ENCODE measurements at places on chromosomes 1 and 21.
A peak's percentile ranks its signal among the peaks of the same experiment; 100 is the strongest.

- no peak for DNase-seq
Measured at GRCh38 chr1:96660503-96660902, 61.1 kb upstream of the PTBP2 start.

GRCh38 chr1:204685236-204686006, at the start of gene LRRN2:
LRRN2 (minus strand) TSS chr1:204685738; CDS start chr1:204619992, 65,746 bp downstream.
- DNase-seq = peak; percentile 87

DNA sequence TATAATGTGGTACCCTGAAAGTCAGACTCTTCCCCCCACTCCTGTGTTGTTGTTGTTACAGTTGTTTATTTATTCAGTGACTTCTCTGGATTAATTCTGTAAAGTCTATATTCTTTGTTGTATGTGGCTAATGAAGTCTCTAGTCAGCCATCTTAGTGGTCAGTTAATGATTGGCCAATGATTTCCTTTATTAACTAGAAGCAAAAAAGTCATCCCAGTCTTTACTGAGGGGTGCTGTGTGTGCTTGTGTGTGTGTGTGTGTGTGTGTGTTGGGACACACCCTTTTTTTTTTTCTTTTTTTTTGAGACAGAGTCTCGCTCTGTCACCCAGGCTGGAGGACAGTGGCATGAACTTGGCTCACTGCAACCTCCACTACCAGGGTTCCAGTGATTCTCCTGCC, 37.3 kb upstream of the HYI start:
- DNase-seq = no peak

DNA sequence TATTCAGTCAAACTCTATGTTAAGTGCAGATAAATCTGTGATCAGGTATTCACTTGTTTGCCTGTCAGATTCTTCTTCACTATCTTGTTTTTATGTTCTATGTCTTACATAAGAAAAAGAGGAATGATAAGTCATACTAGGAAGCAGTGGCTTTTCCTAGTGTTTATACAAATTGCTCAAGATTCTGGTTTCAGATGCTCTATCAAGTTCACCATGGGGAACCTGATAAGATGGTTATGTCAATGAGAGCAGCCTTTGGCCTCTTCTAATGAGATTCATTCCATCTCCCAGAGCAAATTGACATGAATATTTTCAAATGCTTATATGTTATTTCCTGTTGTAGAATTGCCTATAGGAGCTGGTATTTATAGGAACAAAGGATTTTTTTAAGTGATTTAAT, 218.8 kb upstream of the TMPRSS15 start:
- no peak for DNase-seq

DNA sequence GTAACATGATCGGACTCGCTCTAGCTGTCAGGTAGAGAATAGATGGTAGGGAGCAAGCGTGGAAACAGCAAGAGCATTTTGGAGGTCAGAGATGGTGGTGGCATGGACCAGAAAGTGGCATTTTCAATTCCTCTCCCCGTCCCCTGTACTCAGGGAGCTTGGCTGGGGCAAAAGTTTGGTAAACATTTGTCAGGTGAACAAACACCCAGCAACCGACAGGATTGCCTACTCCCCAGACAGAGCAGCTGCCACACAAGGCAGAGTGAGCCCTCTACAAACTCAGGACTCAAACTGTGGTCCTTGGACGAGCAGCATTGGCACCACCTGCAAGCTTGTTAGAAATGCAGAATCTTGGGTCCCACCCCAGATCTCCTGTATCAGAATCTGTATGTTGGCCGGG, 14.3 kb downstream of the PTAFR start:
- DNase-seq = no peak

GRCh38 chr1:96944432-96945092, 223.0 kb downstream of the PTBP2 start:
- no peak for DNase-seq

GRCh38 chr1:86583032-86583431, 36.2 kb downstream of the CLCA4 start:
- DNase-seq = no peak

DNA sequence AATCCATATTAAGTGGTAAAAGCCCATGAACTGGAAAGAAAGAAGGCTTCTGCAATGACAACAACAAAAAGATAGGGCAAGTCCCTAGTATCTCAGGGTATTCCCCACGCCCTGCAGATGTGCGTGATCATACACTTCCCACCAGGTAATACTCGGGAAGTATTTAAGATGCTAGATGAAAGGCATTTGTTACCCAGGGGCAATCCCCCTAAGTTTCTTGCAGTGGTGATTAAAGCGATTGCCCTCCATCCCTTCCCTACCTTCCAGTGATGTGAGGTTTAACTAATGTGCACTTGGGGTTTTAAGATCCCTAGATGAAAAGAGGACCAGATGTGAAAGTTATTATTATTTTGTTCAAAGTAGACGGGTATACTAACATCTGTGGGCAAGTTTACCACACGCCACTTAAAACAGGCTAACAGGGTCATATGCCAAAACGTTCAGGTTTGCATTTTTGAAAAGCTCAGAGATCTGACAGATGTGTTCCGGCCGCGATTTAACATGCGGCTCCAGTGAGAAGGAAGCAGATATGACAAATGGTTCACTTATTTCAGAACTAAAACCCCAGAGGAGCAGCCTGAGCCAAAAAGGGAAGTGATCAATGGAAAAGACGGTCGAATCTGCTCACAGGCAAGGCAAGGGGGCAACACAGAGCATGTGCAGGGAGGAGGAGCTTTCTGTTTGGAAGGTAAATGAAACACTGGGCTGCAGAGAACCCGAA, 17.4 kb downstream of the TIAM1 start:
- DNase-seq = no peak

GRCh38 chr21:30329203-30329875, 8.2 kb downstream of the KRTAP27-1 start:
- DNase-seq = no peak

DNA sequence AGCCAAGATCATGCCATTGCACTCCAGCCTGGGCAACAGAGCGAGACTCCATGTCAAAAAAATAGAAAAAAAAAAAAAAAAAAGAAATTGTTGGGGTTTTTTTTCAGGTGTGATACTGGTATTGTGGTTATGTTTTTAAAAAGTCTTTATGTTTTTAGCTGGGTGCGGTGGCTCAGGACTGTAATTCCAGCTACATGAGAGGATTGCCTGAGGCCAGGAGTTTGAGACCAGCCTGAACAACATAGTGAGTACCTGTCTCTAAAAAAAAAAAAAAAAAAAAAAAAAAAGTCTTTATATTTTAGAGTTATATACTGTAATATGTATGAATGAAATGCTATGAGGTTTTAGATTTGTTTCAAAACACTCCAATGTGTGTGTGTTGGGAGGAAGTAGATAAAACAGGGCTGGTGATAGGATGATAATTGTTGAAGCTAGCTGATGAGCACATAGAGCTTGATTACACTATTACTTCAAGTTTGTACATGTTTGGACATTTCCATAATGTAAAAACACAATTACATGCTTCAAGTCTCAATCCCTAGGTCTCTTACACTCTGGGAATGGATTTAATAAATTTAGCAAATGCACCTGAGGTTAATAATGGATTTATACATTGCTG, 30.2 kb upstream of the ATP5PO start:
- no peak for DNase-seq

GRCh38 chr1:195608883-195609282, 999.4 kb downstream of the KCNT2 start:
- peak; percentile 27 for DNase-seq
